ENCODE measurements at places on chromosomes 11 and 22.

- DNase-seq: no peak
Observed at GRCh38 chr22:30940685-30941362, 27.8 kb downstream of the MORC2 start.

- no peak for DNase-seq
Observed at GRCh38 chr11:11532574-11532973, 89.2 kb downstream of the GALNT18 start.

DNA sequence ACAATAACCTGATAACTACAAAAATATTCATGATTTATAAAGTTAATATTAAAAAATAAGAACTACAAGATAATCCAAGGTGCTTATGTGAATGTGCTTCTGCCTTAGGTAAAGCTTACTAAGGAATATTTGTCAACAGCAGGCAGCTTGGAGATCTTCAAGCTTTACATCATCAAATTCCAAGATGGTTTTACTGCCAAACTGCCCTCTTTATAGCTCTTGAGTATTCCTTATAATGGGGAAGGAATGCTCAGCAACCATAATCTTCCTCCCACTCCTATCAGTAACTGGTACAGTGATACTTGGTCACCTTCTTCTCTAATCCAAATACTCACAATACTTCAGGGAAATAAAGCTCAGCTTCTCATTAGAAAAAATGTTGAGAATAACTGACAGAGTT lies 30.1 kb downstream of the SBF2 start:
- peak; percentile 48 for DNase-seq

GRCh38 chr11:128042290-128042751 lies 545.0 kb downstream of the ETS1 start:
- no peak for DNase-seq

DNA sequence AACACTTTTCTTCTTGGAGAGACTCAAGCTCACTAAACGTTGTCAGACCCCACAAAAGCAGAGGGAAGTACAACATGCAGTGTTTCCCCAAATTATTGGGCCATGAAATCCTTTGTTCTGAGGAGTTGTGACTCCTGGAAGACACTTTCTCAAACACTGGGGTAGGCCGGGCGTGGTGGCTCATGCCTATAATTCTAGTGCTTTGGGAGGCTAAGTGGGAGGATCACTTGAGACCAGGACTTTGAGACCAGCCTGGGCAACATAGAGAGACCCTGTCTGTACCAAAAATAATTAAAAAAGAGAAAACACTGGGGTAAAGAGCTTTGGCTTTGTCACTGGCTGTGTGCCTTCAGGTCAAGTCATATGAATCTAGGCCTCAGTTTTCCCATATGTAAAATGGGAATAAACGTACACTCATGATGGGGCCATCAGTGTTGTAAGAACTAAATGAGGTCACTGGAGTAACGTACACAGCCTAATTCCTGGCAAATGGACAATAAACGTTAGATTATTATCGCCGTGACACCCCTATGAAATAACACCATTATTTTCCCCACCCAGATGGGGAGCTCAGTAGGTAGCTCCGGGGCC lies 92.0 kb downstream of the RRM1 start:
- DNase-seq: no peak

- no peak for DNase-seq
Observed at GRCh38 chr11:83574519-83574918, 288.4 kb upstream of the CCDC90B start.

- no peak for DNase-seq
Observed at GRCh38 chr11:120819437-120820365, 204.2 kb upstream of the TBCEL start.

- no peak for DNase-seq
Observed at GRCh38 chr11:126492331-126493082, 137.0 kb downstream of the ST3GAL4 start.

DNA sequence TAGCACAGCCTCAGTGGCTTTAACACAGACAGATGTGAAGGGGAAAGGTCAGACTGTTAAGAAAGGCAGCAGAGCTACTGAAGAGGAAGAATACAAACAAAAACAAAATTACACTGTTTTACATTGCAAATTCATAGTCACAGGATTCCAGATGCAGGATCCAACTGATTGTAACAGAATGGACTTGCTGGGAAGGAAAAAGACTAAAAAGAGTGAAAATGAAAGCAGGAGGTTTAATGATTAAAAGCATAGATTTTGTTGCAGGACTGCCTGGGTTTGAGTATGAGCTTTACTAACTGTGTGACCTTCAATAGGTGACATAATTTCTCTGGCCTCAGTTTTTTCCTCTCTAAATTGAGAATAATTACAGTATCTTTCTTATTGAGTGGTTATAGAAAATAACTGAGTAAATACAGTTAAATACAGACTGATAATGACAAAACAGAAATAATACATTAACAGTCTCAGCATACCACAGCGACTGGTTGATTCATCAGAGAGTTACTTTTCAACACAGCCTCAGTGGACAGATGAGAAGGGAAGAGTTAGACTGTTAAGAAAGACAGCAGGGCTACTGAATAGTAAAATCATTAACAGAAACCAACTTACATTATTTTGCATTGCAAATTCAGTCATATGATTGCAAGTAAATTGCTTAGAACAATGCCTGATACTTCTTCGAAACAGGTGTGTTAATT lies 704.2 kb upstream of the TENM4 start:
- DNase-seq: no peak

DNA sequence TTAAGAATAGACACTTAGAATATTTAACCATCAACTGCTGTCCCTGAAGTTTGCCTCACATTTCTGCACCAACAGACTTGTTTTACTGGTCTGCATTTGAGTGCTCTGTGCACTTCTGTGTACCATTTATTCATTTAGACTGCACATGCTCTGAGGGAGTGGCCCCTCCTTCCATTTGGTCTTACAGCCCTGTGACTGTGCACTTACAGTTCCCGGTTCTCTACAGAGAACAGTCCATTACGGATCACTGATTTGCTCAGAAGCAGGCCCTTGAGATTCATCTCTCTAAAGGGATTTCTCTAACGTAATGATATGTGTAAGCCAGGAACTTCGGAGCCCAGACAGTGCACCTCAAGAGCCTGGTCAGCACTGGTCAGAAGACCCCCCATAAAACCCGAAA lies 247.3 kb upstream of the BLID start:
- DNase-seq: no peak

- DNase-seq: no peak
Observed at GRCh38 chr11:1832920-1833295, 1.9 kb upstream of the SYT8 start.

- no peak for DNase-seq
Observed at GRCh38 chr11:25094085-25094802, 597.4 kb downstream of the LUZP2 start.

DNA sequence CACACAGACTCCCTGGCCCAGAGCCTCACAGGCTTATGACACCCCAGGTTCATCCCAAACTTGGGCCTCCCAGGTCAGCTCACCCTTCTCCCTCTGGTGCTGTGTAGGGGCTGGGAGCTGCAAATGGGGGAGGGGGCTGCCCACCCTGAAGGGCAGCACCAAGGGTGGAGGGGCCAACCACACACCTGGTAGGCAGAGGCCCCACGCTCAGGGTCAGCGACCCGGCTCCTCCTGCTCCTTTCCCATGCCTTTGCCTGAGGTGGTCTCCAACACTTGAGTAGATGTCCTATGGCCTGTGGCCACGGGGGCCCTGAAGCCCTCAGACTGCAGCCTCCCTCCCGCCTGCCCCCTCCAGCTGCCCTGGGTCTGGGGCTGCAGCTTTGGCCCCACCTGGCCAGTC lies 3.4 kb downstream of the DGCR6 start:
- DNase-seq: no peak

- DNase-seq: no peak
Observed at GRCh38 chr11:45105984-45106375, 40.5 kb upstream of the PRDM11 start.

DNA sequence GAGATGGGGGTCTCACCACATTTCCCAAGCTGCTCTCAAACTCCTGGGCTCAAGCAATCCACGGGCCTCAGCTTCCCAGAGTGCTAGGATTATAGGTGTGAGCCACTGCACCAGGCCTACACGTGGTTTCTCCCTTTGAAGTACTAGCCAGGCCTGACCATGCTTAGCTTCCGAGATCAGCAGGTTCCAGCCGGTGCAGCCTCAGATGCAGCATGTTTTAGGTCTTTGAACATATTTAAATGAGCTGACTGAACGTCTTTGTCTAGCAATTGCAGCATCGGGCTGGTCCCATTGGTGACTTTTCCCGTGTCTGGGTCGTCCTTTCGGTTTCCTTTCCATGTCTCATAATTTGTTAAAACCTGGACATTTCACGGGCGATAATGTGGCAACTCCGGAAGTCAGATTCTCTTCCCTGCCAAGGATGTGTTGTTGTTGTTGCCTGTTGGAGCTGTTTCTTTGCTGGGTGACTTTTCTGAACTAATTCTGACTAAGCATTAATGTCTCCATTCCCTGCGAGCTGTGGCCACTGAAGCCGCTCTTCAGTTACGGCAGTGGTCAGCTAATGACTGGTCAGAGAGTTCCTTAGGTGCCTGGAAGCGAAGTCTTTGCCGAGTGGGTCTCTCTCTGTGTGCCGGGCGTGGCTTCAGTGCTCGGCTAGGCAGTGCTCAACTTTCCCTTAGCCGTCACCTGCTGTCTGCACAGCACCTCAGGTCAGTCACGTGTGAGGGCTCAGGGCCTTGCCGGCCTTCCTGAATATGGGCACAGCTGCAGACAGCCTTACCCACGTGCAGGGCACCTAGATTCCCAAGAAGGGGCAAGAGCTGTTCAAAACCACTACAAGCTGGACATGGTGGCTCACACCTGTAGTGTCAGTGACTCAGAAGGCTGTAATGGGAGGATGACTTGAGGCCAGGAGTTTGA lies 3.8 kb upstream of the CYP2D6 start:
- no peak for DNase-seq

DNA sequence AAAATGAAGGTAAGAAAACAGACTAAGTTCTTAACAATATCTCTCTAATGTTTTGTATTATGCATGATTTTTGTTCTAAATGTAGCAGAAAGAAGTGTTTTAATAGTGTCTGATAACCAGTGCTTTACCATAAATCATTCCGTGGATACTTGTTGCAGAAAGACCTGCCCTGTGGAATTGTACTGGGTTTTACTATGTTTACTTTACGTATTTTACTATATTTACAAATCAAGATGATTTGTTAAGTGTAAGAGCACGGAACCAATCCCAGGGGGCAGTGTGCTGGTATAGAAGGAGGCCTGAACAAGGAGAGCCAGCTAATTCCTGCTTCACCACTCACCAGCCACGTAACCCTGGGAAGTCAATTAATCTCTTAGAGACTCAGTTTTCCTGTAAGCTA lies 1.4 kb downstream of the HTR3B start:
- peak; percentile 8 for DNase-seq

- DNase-seq: no peak
Observed at GRCh38 chr22:42194953-42195352, 64.3 kb upstream of the CYP2D6 start.

GRCh38 chr11:85540181-85540580 lies 87.0 kb downstream of the DLG2 start:
- no peak for DNase-seq

- DNase-seq: no peak
Observed at GRCh38 chr11:44752713-44753112, 26.0 kb downstream of the TSPAN18 start.

GRCh38 chr11:9263840-9264315 lies 1.3 kb downstream of the DENND5A start:
- DNase-seq: no peak

DNA sequence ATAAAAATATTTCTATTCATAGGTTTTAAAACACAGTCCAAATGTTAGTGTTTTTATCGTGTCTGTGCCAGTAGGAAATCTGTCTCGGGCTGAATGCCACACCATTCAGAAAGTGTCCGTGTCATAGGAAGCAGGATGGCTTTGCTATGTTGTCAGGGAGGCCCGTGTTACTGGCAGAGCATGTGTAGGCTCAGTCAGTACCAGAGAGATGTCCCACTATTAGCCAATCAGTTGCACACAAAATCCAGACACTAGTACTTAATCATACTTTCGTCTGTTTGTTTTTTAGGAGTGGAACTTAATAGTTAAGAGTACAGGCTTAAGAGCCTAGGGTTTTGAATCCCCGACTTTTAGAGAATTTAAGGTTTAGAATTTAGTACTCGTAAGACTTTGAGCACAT lies 30.2 kb upstream of the SYN3 start:
- DNase-seq: no peak

DNA sequence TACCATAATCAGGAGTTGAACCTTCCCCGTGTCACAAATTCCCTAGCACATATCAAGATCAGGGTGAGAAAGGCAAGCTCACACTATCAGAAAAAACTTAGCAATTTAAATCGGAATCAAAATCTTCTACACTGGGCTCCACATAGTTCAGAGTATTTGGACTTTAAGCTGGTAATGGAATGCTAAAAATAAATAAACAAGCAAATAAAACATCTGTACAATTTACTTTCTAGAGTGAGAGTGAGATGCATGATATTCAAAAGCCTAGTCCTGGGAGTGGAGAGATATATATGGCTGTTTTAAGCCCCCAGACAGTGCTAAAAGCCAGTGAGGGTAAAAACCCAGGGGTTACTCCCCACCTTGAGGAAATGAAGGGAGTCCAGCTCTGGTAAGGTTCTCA lies 380.6 kb downstream of the SOX6 start:
- no peak for DNase-seq

DNA sequence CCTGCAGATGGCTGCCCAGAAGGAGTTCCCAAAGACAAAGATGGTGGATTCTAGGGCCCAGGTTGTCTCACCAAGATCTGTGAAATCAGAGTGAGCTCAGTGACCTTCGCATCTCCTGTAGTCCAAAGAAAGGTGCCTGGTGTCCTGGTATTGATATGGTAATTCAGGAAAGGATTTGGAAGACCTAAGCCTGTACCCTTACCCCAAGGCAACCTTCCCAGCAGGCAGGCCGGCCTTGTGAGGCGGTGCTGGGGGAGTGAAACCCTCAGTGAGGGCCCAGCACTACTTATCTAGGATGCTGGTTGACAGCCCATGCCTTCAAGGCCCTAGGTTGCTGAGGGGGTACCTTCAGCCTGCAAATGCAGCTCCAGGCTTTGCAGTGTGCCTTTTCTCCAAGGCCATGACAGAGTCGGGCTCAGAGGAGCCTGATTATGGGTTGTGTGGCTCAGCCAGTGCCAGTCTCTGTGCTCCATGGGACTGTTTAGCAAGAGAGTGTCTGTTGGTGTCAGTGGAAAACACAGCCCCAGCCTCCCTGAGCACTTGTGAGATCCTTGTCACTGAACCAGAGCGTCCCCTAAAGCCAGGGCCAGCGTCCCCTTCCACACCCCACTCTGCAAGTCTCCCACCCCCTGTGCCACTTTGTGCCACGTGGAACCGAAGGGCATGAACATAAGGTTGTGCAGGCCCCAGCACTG lies 72.8 kb upstream of the MYOD1 start:
- DNase-seq: no peak

- no peak for DNase-seq
Observed at GRCh38 chr22:46774253-46774979, 12.0 kb downstream of the TBC1D22A start.

- DNase-seq: no peak
Observed at GRCh38 chr11:33434294-33434693, 177.1 kb downstream of the HIPK3 start.
